ENCODE measurements at places on chromosomes 6 and 20.

DNA sequence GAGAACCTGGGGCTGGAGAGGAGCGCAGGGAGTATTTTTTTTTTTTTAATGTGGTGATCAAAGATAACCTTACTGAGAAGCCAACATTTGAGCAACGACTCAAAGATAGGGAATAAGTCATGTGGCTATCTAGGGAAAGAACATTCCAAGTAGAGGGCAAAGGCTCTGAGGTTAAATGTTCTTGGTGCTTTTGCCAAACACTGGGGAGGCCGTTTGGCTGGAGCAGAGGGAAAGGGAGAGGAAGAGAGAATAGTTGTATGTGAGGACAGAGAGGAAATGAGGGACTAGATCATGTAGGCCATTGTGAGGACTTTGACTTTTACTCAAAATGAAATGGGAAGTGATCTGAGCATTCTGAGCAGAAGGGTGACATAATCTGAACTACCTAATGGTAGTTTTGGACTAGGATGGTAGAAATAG, 27.8 kb downstream of the ACSS2 start:
- DNase-seq: no peak

DNA sequence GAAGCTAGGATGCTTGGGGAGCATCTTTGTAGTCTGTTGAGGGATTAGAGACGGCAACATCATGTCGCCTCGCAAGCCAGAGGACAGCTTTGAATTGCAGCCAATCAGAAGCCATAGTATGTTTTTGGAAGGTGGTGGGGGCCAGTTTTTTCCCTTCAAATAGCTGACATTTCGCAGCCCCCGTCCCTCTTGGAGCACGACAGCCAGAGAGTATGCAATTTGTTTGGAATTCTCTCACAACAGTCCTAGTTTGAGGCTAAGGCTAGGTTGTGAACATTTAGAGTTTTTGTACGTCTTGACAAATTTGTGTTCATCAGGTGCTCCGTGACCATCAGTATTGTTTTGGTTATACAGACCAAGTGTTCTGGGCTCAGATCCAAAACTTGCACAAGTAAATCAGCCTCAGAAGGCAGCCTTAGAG, 83.3 kb downstream of the PLCB1 start:
- no peak for DNase-seq

- DNase-seq: no peak
Measured at GRCh38 chr6:99184696-99185095, 164.8 kb downstream of the FAXC start.

DNA sequence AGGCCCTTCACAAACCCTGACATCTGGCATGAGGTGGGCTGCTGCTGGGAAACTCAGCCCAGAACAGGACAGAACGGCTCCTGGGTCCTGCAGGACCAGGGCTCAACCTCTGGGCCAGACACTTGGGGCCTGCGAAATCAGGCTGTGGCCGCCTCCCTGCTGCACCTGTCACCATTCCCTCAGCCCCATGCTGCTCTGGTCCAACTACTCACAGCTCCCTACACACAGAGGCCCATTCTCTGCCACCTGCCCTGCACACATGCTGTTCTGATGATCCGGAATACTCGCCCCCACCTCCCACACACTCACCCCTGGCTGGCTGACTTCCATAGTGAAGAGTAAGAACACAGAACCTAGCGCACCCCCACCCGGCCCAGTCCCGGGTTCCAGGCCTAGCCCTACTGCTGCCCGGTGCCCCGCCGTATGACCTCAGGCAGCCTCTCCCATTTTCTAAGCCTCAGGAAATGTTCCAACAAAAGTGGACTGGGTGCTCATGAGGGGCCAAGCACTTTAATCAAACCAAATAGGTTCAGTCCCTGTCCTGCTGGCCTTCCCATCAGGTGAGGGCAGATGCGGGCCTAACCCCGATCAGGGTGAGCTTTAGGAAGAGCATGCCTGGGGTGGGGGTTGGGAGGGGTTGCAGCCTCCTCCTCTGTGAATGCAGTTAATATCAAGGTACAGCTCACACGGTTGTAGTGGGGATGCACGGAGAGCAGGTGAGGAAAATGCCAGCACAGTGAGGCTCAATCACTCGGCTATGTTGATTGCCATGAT, 3.9 kb downstream of the PEDS1 start:
- DNase-seq: no peak

- DNase-seq: no peak
Measured at GRCh38 chr20:62020935-62021701, 44.6 kb downstream of the TAF4 start.

DNA sequence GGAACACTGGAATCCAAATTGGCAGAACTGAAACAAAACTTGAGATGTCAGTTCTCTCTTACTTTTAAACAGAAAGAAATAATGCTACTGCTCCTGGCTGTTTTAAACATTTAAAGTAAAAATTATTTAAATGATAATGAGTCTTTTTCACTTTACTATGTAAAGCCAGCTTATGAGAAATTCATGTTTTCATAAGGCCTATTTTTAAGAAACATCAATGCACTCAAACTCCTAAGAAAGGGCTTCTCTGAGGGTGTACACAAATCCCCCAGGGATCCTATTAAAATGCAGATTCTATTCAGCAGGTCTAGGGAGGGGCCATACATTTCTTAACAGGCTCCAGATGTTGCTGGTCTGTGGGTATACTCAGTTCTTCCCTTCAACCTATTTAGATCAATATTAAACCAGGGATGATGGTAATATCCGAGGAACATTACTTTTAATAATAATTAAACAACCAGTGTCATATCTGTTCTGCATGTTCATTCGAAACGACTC, 2.3 kb downstream of the FERMT1 start:
- no peak for DNase-seq

- DNase-seq: no peak
Measured at GRCh38 chr6:129489215-129489765, 220.7 kb downstream of the ARHGAP18 start.

DNA sequence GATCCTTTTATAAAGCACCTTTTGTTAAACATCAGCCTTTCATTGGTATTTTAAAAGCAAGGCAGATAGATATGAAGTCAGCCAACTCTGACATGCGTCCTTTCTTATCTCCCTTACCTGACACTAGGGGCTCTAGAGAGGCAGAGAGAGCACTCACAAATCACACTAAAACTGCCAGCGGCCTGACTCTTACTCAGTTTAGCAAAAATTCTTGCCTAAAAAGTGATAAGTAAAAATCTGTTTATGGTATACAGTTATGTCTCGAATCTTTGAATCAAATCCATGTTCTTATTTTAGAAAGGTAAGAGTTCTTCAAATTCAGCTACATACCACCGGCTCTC, 10.4 kb upstream of the TDRD6 start:
- no peak for DNase-seq

- DNase-seq: no peak
Measured at GRCh38 chr6:27279513-27280063, 32.1 kb downstream of the PRSS16 start.

- no peak for DNase-seq
Measured at GRCh38 chr6:4936681-4937041, 67.2 kb downstream of the RPP40 start.
